ENCODE measurements at places on chromosomes 4 and X.
A peak's percentile ranks its signal among the peaks of the same experiment; 100 is the strongest.

DNA sequence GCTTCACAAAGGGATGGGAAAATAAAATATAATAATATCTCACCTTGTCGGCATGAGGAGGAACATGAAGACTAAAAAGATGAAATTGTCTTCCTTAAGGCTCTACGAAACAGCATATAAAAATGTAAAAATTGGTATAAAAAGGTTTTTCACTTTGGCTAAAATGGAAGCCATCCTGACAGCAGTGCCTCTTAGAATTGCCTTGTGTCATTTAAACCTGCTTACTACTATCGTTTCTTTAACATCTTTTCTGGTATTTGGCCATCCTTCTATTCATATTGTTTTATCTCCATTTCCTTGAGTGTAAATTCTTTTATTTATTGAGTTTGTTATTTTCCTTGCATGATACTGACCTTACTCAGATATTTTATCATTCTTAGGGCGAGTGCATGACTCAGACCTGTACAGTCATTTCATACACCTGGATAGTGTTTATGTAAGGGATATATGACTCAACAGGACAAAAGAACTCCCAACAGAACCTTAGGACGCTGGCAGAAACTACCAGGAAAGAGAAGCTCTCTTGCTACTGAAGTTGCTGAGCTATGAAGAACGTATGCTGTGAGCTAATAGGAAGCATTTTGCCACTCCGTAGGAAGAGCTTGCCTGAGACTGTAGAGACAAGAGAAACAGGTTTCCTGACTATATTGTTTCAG, 5.8 kb upstream of the CDKN2AIP start:
- no peak for DNase-seq

DNA sequence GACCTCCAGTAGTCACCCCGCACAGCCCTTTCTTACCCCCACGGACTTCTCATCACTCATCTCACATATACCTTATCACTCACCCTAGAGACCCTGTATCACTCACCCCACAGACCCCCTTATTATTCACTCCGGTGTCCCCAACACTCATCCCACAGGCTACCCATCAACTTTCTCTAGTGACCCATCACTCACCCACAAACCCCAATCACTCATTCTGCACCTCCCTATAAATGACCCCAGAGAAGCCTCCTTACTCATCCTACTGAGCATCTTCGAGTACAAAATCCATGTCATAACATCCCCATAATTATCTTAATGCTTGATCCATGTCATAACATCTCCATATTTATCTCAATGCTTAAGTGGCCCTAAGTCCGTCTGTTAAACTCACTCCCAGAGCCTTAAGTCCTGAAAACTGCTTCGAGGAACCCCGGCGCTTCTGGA, 934 bp downstream of the ZNF41 start:
- no peak for DNase-seq

DNA sequence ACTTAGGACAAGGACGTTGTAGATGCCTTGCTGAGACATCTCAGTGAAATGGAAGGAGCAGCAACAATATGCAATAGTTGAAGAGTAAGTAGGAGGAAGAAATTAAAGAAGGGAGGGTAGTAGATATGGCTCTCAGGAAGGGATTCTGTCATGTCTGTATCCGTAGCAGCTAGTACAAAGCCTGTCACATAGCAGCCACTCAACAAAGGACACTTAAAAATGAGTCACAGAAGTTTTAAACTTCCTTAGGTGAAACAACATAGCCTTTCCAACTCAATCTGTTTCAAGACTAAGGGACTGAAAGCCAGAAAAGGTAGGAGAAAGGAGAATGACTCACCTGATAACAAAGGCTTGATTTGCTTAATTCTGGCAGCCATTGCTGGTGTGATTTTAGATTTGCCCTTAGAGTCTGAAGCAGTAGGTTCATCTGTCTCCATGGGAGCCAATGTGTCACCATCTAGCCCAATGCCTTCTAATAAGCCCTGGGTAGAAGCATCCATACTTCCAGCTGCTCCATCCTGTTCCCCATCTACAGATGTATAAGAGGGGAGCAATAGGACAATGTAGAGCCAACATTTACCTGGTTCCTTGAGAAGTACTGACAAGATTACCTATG, 86.6 kb downstream of the HUWE1 start:
- no peak for DNase-seq

GRCh38 chr4:1327526-1328266, 19.3 kb upstream of the UVSSA start:
- DNase-seq = no peak

DNA sequence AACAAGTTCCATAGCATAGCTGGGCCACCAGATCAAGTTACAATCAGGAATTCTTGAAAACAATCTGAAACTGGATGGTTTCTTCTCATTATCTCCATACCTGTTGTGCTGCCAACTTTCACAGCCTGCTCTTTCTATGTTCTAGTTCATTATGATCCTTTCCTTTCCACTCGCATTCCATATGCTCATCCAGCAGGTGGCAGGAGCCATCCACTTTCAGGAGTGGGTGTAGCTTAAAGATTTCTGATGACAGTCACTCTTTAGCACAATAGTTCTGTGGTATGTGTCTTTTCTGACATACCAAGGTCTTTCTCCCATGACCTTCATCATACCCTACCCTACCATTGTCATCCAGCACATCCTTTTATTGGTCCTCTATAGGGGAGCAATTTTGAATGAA, 46.4 kb downstream of the PAGE2 start:
- peak; percentile 6 for DNase-seq

DNA sequence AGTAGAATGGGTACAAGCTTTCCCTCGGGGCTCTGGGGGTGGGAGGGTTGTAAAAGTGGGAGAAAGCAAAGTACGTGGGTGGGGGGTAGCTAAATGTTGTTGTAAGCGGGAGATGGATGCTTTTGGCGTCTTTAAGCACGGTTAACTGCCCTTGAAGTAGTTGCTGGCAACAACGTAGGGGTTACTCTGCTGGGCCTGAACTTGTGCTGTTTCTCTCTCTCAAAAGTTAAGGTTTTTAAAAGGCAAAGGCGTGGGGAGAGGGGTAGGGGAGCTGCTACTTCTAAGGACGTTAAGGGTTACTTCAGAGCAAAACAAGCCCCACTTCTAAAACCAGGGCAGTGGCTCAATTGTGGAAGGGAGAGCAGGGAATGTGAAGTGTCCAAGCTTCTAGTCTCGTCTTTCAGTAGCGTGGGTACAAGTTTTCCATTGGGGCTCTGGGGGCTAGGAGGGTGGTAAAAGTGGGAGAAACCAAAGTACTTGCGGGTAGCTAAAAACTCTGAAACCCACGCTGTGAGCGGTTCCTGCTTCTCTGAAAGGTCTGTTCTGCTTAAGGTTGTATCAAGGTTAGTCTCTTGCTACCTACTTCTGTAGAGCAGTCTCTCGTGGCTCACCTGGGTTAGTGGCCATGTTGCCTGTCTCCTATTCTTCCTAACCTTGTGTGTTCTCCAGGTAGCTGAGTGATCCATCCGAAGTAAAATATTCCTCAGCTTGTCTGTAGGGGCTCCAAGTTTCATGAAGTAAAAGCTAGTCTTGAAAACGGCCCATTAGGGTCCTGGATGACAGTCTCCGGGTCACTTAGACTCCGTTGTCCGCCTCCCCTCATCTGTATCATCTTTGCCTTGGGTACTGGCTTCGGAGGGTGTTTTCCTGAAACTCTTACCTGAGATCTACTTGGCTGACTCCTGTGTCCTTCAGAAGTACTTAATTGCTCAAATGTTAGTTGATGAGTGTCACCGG, 1.7 kb upstream of the WDR1 start:
- DNase-seq = no peak

DNA sequence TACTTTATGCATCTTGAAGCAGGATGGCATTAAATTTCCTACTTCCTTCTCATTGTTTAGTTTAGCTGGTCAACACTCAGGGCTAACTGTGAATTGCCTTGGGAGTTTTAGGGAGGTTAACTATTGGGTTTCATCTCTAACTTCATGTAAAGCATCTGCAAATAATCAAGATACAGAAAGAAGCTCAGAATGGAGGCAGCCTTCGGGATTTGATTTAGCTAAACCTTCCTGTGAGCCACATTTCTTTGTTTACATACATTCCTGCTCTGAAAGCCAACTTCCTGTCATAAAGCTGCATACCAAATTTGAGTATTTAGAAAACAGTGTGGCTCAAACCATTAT, 131.7 kb upstream of the PCDH18 start:
- peak; percentile 99 for DNase-seq

- peak; percentile 1 for DNase-seq
Measured at GRCh38 chrX:49840679-49841078, 11.6 kb downstream of the PAGE4 start.

GRCh38 chr4:104138116-104138515, 356.6 kb downstream of the CXXC4 start:
- DNase-seq = no peak

- no peak for DNase-seq
Measured at GRCh38 chrX:127457161-127457560, 595.0 kb downstream of the ACTRT1 start.

GRCh38 chrX:17192106-17192505, 182.9 kb upstream of the NHS start:
- DNase-seq = no peak

DNA sequence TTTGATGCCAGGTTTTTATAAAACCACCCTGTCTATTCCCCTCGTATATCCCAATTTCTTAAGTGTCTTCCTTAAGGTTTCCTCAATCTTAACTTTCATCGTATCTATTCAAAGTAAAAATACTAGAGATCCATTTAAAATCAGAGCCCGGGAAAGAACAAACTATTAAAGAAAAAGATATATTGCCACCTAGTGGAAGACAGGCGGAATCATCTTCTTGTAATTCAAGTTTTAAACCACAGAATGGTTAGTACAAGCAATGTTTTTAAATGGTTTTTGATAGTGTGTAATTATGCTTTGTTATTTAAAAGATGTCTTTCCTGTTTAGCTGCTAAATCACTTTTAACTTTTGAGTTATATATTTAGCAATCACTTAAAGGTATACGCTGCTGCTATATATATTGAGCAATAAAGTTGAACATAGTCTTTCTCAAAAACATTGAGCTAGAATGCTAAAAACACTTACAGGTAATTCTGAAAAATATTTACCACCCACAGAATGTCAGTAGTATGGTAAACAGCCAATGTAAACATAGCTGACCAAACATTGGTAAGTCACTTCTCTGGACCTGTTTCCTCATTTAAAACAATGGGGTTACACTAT, 18.2 kb downstream of the PRDM8 start:
- peak; percentile 46 for DNase-seq

DNA sequence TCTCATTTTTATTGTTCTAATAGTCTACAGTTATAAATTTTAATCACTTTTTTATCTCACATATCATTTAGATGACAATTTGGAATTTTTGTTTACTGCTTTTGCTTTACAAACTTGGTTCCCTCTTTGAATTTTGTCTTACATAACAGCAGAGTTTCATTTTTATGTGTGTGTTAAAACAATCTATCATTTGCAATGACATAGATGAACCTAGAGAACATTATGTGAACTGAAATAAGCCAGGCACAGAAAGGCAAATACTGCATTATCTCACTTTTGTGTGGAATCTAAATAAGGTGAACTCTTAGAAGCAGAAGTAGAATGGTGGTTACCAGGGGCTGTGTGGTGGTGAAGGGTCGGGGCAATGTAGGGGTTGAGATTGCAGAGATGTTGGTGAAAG, 170.7 kb downstream of the GASK1B start:
- DNase-seq = no peak

DNA sequence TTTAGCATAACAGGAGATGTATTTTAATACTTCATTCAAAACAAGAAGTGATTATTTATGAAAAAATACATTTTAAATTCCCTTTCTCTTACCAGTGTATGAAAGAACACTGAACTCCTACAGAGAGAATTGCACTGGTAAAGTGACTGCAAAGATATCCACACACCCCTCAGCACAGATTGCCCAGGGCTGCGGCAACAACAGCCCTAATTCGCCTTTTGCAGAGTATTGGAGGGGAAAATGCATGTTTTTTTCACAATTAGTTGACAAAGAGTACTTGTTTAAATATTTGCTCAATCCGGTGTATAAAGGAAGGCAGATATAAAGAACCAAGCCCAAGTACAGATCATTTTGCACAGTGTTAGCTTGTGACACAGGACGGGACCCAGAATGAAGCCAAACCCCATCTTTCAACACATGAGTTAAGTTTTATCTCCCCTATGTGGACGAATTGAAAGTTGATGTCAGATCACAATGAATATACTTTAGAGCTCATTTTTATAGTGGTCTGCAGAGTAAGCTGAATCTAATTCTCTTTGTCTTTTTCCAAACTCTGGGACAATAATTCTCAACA, 551.4 kb upstream of the IGFBP7 start:
- DNase-seq = no peak

GRCh38 chrX:9730752-9731151, 34.9 kb downstream of the GPR143 start:
- DNase-seq = no peak

GRCh38 chrX:153635788-153636668, 11.0 kb upstream of the DUSP9 start:
- DNase-seq = no peak

DNA sequence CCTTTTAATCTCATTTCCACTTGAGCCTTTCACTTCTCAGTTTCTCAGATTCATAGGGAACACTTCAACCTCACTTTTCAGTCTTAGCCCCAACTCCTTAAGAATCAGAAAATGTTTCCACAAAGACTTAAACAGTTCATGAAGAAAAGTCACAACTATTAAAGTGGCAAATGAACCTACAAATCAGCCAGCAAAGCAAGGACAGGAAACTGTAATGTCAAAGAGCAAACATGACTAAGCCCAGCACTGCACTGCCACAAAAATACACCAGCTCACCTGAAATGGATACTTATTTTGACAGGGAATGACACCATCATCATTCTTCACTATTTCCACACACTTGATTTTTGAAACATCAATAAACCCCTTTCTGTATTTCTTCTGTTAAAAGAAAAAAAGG, 41.8 kb upstream of the TXK start:
- DNase-seq = no peak

DNA sequence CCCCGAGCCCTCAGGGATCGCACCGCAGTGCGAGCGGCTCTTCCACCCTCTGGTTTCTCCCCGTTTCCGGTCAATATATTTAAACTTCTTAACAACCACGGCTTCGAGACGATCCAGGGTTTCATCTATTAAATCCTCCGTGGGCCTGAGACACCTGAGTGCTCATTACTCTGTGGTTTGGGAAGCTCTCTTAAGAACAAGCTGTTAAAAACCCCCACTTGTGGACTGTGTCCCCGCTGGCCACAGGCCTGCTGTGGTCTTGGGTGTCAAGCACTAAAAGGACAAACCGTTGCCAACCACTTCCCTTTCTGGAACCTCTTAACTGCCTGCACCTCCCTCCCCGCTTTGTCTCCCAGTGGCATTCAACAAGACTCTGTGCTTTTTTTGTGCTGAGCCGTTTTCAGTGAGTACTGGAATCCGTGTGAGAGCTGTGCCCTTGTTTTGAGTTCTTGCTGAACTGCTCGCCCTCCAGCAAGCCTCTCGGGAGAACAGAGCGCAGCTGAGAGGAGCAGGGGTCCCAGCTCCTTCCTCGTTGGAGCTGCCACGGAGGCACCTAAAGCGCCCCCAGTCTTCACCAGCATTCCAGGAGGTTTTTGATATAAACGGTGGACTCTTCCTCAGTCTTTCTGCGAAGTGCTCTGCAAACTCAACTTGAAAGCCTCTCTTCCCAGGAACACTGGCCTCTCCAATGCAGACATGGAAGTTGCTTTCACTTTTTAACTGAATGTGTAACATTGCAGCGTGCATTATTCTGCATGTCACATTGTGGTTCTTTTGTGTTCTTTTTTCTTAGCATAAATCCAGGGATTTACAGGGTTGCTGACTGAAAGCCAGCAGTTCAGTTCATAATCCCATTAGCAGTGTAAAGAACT, 691 bp upstream of the IGFBP7 start:
- peak; percentile 66 for DNase-seq

All from fibroblast of gingiva (primary cell).